ENCODE measurements at places on chromosomes 16 and 17. TPM values are rescaled to one million over a fixed set of nuclear protein-coding genes. Genes with fewer than 3 reads are reported as not detected.

- peak; percentile 71 for DNase-seq
Observed at GRCh38 chr16:28326881-28327610, 34.7 kb downstream of the SBK1 start.

ZNF785 gene
- 22.1 TPM for total RNA-seq

GRCh38 chr16:14475370-14476139 is 154.5 kb downstream of the PARN start:
- DNase-seq = no peak

GRCh38 chr17:58411408-58411894 is 5.9 kb downstream of the RNF43 start:
- DNase-seq = no peak

Measured in activated naive CD4-positive, alpha-beta T cell treated with anti-CD3 and anti-CD28 coated beads, Interleukin-2, amount 50 U/mL, for 72 hours (primary cell).